ENCODE measurements at places on chromosomes 12 and 14.

DNA sequence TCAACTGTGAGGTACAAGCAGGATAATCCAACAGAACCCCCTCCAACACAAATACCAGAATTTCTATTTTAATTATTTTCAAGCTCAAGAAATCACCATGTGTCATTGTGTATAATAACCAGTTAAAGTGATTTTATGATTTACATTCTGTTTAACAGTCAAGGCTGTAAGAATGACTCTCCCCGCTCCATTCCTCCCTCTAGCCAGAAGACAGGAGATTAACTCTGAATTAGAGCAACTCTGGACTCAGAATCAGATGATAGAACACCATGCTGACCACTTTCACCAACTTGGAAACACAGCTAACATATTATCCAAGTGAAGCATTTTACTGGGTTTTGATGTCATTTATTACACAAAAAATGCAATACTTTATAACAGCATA, 71.9 kb downstream of the ATP2B1 start:
- no peak for DNase-seq

- DNase-seq, result no peak
Observed at GRCh38 chr14:91061056-91061887, 831 bp upstream of the RPS6KA5 start.

DNA sequence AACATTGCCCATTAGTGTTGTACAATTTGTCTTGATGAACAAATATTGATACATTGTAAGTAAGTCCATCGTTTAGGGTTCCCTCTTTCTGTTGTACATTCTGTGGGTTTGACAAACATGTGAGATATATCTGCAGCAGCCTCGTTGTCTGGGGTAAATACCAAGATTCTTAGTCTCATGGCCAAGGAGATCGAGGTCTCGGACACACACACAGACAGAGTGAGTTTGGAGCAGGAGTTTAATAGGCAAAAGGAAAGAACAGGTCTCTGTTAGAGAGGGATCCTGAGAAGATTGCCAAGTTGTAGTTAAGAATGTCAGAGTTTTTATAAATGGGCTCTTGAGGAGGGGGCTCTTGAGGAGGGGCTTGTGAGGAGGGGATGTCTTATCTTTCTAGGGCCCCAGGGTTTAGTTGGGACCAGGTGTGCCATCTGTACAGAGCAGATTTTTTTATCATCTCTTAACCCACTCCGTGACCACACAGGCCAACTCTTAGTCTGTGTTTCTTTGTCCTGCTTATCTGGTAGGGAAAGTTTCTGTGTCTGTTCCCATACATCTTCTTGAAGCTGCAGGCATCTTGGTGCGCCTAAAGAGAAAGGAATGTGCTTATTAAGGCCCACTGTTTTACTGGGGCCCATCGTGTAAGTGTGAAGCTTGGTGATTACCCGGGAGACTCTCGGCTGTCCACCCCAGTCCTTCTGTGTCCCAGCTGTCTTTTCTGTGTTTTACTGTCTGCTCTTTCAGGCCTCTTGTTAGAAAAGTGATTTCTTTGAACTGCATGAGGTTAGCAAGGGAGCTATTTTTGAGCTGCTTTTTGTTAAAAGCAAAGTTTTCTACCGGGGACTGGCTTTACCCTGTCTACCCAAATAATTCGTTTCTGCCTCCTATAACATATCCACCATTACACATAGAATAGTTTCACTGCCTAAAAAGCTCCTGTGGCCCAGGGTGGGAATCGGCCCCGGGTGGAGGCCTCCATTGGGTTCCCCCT, 22.4 kb upstream of the CLEC2D start:
- no peak for DNase-seq

DNA sequence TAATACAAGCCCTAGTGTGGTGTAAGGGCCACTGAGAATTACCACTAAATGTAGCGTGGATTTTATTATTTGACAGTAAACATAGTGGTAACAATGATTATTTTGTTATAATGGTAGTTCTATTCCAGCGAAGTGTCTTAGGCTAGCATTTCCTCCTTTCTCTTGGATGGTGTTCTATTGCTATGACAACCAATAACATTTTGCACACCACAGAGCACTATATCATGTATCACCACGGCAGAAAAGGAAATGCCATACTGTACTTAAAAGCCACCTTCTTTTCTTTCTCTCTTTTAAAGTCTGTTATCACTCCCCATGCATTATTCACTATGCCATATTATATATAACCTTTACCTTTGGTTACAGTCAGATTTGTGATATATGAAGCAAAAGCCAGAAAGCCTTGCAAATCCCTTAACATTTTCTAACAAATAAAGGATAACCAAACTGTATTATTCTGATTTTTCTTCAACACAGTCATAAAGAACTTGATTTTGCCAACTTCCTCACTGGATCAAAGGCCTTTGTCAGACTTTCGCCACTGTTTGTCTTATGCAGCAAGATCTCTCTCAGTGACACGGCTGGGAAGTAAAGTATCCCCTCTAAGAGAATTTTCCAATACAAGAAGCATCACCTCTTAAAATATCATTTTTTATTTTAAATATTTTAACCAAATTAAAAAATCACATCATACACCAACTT, 195.8 kb downstream of the FOXN3 start:
- no peak for DNase-seq

- no peak for DNase-seq
Observed at GRCh38 chr12:31662176-31662849, 2.8 kb downstream of the ETFBKMT start.

- peak; percentile 14 for DNase-seq
Observed at GRCh38 chr12:92570056-92570753, 132.6 kb upstream of the PLEKHG7 start.

DNA sequence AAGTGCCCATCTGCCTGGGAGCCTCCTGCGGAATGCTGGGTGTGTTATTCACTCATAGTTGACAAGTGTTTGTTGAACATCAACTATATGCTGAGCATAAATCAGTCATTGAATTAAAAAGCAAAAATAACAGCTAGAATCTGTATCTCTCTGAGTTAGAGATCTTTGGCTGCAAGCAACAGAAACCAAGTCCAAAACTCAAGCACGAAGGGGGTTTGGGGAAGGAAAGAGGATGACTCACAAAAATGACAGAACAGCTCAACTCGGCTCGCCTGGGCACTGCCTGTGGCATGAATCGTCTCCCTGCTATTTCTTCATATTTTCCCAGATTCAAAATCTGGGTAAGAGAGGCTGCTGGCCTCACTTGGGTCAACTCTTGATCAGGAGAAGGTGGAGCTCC, 72.6 kb upstream of the NCOR2 start:
- no peak for DNase-seq

DNA sequence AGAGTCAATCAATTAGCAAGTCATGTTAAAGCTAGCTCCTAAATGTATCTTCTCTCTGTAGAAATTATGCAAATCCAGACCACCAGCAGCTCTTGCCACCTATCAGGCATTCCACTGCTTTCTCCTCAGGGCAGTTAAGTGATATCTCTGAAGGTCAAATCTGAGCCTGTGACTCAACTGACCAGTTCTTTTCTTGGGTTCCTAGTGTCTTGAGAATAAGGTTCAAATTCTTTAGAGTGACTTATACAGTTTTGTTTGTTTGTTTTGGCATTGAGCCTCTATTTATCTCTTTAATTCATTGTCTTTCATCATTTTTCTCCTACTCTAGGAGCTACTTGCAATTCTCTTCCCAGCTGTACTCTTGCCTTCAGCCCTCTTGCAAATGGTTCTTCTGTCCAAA, 2.5 kb upstream of the LRIG3 start:
- DNase-seq, result no peak

DNA sequence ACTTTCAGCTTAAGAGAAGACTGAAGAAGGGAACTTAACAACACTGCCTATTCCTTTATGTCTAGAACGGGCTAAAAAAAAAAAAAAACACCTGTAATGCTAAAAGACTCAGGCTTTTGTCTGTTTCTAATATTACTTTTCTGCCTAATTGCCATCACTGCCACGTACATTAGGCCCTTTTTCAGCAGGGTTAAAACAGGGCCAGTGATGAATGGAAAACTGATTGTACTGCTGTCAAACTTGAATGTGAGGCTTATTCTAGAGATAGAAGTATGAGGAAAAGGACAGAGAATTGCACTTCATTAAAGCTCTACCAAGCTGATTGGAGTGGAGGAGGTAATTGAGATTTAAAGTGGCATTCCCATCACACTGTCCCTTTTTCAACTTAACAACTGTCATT, 535.8 kb downstream of the PRKD1 start:
- no peak for DNase-seq

- no peak for DNase-seq
Observed at GRCh38 chr12:44930972-44931600, 55.0 kb upstream of the NELL2 start.

GRCh38 chr12:122503147-122503751, 2.5 kb upstream of the ZCCHC8 start:
- DNase-seq, result no peak

GRCh38 chr12:72015895-72016294, 77.2 kb downstream of the TPH2 start:
- DNase-seq, result no peak

DNA sequence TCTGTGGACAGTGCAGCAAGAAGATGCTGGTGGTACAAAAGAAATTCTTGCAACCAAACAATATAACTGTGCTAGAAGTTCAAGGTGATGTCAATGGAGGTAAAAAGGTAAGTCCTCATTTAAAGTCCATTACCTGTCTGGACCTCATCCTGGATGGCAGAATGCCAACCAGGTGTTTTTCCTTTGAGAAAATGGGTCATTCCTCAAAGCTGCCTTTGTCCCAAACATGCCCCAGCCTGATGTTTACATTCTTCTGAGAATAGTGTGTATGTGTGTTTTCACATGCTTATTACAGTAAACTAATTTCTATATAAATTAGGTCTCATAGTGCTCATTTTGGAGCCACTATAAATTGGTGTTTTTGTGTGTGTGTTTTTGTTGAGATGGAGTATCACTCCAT, 24.9 kb downstream of the ACTR6 start:
- no peak for DNase-seq

GRCh38 chr14:99122521-99123125, 149.4 kb downstream of the BCL11B start:
- DNase-seq, result no peak
